Mucosa of gallbladder (tissue), 1 donor: ENCODE measurements at places on chromosomes 11 and 22.
A peak's percentile ranks its signal among the peaks of the same experiment; 100 is the strongest.

- DNase-seq: no peak
Measured at GRCh38 chr11:47971501-47971900, 8.9 kb upstream of the PTPRJ start.

DNA sequence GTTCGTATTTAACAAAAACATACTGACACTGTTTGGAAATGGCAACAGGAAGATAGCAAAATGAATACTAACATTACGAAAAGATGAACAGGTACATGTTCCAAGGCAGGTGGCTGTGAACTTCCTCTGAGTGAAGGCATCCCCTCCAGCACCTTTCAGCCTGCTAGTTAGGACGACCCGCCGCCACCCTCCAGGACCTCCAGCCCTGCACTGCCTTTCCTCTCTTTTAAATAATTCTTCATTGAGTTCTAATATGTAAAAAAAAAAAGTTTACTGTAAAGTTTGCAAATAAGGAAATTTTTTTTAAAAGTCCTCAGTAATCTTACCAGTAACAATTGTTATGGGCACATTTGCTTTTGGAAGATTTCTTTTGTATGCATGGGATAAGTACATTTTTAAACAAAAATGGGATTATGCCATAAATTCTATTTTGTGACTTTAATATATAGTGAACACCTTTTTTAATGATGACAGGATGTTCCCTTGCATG lies 6.0 kb downstream of the NEAT1 start:
- no peak for DNase-seq

GRCh38 chr11:1667906-1668305 lies 29.1 kb upstream of the KRTAP5-6 start:
- no peak for DNase-seq

- no peak for DNase-seq
Measured at GRCh38 chr11:115980337-115981103, 476.3 kb upstream of the CADM1 start.

DNA sequence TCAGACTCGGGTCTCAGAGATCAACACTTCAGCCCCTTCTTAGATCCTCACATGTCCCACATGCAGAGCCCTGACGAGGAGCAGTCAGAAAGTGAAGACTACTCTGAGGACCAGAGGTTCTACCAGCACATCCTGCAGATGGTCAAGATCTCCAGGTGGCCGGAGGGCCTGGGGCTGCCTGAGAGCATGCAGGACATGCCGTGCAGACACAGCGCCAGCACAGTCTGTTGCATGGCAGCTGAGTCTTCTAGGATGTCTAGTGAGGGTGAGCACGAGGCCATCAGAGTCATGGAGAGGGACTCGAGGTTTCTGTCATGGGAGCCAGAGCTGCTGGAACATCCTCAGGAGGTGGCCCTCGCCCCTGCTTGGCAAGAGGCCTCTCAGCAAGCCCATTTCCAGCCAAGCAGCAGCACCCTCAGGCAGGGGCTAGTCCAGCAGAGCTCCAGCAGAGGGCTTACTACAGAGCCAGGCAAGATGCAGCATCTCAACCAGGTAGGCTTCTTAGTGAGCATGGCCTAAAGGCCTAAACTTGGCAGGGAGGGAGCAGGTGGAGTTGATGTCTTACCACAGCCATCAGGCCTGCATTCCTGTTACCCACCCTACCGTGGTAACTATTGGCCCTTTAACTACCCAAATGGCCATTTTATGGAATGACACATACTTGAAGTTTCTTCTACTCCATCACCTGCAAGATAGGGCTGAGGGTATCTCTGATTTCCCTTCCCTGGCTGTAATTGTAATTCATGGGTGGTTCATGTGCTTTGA lies 28.7 kb downstream of the CEP164 start:
- no peak for DNase-seq

DNA sequence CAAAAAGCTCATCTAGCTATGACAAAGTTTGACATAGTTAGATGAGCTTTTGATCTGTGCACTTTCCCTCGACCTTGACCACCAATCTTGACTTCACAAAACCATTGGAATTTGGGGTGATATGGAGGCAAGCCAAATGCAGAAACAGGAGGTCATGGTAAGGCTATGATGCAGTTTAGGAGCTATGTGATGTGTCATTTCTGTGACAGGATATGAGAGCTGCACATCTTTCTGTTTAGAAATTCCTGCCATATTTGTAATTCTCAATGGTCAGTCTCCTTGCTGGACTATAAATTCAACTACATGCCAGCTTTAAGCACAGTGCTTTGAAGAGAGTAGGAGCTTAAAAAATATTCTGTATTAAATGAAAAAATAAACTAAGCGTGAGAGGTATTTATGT lies 12.9 kb downstream of the OR51B6 start:
- no peak for DNase-seq

DNA sequence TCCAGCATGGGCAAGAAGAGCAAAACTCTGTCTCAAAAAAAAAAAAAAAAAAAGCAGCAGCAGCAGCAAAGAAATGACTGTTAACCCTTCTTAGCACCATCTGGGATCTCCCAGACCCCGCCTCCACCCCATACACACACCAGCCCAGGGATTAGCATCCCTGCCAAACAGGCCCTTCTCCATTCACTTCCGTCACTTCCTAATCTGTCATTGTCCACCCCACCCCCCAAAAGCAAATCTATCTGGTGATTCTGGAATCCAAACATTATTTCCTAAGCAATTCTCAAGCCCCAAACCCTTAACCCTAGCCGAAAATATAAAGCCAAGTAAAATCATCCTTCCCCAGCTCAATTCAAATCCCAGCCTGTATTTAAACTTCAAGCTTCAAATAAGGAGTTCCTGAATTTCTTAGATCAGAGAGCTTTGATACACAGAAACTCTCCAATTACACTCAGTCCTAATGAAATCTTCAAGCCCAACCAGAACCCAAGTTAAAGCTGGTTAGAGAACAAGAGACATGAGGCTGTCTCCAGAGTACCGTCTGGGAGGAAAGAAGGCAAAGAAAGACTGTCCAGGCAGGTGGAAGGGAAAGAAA lies 6.0 kb upstream of the AHNAK start:
- DNase-seq: no peak

DNA sequence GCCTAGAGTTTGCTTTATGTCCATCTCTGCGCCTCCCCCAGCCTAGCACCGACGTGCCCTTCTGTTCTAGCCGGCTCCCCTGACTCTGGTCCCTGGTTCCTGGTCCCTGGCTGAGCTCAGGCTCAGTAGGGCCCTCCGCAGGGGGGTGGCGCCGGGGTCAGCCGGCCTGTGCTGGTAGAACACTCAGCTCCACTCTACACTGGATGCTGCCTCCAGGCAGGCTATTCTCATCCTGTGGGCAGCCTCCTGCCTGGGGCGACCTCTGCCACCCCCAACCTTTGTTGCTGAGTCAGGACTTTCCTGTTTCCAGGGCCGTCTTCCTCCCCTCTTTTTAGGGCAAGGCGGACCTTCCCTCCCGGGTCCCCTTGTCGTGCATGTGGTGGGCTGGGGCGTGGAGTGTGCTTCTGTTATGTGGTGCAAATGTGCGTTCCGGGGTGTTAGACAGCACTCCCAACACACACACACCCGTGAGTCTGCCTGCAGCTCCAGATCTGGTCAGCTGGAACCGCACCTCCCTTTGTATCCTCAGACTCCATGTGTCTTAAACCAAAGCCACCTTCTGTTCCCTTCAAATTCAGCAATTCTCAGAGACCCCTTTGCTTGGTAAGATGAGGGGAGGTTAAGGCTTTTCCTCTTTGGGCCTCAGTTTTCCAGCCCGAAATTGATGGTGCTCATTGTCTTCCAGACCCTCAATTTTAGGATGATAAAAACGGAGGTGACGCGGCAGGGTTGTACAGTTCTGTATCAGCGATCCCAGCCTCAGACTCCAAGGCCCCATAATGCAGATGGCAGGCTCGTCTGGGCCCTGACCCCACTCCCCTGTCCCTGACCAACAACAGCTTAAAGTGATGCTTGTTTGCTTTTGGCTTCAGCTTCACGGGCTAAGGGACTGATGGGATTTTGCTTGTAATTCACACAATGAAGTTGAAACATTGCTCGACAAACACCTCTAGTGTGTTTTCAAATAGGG lies 1327.9 kb downstream of the BRD1 start:
- DNase-seq: no peak

GRCh38 chr11:18599739-18600230 lies at the start of gene MISFA:
Gene MISFA, plus strand, starts transcription at chr11:18599789. Its CDS starts 140 bp downstream, at chr11:18599929.
- DNase-seq: no peak

GRCh38 chr11:11963842-11964773 lies 44.3 kb downstream of the DKK3 start:
- DNase-seq: no peak

- DNase-seq: no peak
Measured at GRCh38 chr11:94858012-94858705, 90.0 kb downstream of the AMOTL1 start.

DNA sequence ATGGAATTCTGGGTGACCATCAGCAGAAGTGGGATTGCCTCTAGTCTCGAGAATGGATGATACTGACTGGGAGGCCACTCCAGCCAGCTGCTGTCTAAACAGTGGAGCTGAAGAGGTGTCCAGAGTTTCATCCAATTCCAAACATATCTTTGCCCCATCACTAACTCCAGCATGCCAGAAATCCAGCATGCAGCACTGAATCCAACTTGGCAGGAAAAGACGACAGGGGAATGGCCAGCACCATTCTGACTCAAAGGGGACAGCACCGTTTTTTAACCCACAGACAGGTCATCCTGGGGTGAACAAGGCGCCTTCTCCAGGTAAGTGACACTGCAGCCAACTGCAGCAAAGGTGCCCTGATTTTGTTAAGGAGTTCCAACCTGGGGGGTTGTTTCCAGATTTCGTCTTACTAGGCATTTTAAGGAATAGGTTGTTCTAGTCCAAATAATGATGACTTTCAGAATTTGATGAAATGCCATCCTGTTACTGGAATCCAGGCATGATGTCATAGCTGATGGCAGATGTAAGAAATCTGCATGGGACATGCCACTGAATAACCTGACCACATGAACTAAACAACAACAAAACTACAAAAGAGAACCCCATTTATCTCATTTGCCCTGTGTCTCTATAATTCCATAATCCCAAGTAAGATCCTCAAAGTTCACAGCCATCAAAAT lies 32.3 kb downstream of the FEZ1 start:
- no peak for DNase-seq

DNA sequence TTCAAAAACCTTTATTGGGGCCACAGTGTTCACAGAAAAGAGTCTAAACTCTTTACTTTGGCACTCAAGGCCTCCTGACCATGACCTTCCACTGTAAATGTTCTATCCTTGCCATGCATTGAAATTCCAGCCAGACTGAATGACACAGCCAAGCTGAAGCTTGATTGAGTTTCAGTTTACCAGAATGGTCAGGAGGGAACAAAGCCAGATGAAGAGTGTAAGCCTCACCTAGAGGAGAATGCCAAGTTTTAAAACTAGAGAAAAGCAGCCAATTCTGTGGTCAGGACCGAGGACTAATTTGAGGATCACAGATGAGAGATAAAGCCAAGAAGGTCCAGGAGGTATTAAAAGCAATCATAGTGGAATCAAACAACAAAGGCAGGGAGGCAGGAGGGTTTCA lies 215.3 kb downstream of the KCNA4 start:
- DNase-seq: no peak

GRCh38 chr11:75150879-75151278 lies at the start of gene SLCO2B1:
Gene SLCO2B1, plus strand, starts transcription at chr11:75151107. Its CDS starts 275 bp downstream, at chr11:75151382.
- no peak for DNase-seq

DNA sequence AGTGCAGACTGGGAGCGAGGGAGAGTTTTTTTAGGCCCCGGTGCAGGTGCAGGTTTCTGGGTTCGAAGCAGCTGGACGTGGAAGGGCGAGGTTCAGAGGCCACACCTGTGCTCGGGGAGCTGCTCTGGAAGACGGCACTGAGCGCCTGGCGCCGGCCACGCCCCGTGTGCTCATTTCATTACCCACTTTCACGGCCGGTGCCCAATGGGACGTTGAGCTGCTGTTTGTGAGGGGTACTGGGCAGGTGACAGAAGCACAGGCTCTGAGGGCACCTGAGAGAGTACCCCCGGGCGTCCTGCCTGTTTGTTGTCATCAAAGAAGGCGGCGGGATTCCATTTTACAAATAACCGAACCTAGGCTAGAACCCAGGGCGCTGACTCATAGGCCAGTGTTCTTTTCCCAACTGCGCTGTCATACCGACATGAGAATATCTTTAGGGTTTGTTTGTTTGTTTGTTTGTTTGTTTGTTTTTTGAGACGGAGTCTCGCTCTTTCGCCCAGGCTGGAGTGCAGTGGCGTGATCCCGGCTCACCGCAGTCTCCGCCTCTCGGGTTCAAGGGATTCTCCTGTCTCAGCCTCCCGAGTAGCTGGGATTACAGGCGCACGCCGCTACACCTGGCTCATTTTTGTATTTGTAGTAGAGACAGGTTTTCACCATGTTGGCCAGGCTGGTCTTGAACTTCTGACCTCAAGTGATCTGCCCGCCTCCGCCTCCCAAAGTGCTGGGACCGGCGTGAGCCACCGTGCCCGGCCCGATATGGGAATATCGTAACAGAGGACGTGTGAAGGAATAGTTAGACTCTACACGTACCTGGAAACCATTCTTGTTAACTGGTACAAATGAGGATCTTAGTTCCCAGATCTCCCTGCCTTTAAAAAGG lies 16.6 kb upstream of the SPTBN2 start:
- no peak for DNase-seq

- no peak for DNase-seq
Measured at GRCh38 chr11:76215941-76216340, 9.6 kb upstream of the WNT11 start.

GRCh38 chr11:123251657-123252344 lies 56.8 kb upstream of the CLMP start:
- DNase-seq: peak; percentile 40

GRCh38 chr11:21088930-21089329 lies 419.5 kb downstream of the NELL1 start:
- DNase-seq: no peak

DNA sequence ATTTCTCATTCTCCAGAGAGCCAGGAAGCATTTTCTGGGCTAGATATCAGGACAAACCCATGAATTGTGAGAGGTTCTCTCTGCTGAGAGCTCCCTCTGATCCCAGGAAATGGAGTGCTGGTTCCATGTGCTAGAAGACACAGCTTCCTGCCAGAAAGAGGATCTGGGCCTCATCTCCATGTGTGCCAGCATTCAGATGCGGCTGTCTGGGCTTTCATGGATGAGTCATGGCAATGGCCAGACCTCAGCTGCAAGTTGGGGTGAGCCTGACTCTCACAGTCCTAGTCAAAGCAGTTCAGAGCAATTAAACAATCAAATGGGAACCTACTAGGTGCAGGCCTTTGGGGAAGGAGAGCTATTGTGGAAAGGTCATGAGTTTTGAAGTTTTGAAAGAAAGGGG lies 82.3 kb upstream of the EED start:
- peak; percentile 64 for DNase-seq

- no peak for DNase-seq
Measured at GRCh38 chr22:19085233-19085718, 36.9 kb downstream of the DGCR2 start.
